ENCODE measurements at places on chromosomes 4 and X.

- DNase-seq = no peak
Measured at GRCh38 chrX:19823031-19823430, 64.4 kb downstream of the SH3KBP1 start.

- DNase-seq = no peak
Measured at GRCh38 chr4:154602404-154603020, 9.9 kb downstream of the FGG start.

DNA sequence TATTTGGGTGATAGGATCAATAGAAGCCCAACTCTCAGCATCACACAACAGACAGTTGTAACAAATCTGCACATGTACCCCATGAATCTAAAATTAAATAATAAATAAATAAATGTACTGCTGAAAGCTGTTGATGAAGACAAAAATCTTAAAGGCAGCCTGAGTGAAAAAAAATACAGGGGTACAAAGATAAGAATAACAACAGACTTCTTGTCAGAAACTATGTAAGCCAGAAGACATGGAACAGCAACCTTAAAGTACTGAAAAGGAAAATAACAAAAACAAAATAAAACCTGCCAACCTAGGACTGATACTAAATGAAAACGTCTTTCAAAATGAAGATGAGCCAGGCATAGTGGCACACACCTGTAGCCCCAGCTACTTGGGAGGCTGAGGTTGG, 25.0 kb upstream of the PDLIM5 start:
- DNase-seq = no peak

DNA sequence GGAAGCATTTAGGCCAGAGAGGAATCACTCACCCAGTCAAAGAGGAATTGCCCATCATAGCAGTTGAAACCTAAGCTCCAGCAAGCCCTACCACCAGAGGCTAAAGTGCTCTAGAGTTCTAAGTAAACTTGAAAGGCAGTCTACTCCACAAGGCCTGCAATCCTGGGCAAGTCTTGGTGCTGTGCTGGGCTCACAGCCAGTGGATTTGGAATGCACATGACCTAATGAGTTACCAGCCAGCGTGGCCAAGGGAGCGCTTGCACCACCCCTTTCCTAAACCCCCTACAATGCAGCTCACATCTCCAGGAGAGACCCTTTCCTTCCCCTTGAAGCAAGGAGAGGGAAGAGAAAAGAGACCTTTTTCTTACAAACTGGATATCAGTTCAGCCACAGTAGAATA, 445.7 kb downstream of the GASK1B start:
- DNase-seq = no peak

GRCh38 chr4:148814030-148814429, 371.8 kb upstream of the NR3C2 start:
- no peak for DNase-seq

DNA sequence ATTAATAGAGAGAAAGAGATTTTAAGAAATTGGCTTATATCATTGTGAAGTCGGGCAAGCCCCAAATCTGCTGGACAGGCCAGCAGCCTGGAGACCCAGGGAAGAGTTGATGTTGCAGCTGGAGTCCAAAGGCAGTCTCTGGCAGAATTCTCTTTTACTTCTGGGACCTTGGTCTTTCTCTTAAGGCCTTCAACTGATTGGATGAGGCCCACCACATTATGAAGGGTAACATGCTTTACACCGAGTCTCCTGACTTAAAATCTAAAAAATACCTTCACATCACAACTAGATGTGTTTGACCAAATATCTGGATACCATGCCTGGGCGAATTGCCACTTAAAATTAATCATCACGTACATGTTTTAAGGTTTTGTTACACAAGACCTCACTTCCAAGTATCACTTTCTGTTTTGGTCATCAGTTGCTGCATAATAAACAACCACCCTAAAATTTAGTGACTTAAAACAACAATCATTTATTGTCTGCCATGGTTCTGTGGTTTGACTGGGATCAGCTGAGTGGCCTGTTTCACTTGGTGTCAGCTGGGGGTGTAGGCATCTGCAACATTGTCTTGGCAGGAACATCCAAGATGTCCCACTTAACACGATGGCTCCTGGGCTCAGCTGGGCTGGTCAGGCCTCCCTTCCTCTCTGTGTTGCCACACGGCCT, 3.4 kb downstream of the CD38 start:
- no peak for DNase-seq

- no peak for DNase-seq
Measured at GRCh38 chr4:79982601-79983322, 90.3 kb downstream of the ANTXR2 start.

- DNase-seq = no peak
Measured at GRCh38 chr4:70914631-70915030, 12.5 kb downstream of the MOB1B start.

DNA sequence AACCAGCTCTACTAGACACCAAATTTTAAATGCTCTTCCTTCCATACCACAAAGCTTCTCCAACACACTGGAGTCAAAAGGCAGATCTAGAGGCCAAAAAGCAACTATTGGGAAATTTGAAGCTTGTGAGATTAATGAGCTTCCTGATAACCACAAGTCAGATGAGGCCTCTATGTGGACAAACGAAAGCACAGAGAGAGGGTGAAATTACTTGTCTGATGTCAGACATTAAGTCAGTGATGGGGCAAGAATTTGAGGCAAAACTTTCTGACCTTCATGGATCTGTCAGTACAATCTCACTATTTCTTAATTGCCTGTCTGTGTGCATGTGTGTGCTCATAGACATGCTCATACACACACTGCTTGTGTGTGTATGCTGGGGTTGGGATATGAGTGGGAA, 103.6 kb downstream of the GUCY2F start:
- DNase-seq = no peak

DNA sequence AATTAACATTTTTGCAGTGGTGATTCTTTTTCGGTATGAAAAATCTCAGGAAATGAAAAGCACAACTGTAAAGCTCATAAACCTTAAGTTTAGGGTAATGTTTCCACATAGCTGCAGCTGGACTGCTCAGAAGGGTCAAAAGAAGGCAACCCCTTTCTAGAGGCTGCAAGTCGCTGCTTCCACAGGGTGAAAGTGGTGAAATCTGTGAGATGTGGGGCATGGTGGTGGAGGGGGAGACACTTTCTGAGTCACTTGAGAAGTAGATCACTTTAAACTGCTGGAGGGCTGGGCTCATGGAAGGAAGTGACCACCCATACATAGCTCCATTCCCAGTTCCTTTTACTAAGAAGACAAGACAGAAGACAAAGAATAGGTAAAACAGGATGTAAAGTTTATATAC, 8.7 kb downstream of the SFRP2 start:
- DNase-seq = no peak

DNA sequence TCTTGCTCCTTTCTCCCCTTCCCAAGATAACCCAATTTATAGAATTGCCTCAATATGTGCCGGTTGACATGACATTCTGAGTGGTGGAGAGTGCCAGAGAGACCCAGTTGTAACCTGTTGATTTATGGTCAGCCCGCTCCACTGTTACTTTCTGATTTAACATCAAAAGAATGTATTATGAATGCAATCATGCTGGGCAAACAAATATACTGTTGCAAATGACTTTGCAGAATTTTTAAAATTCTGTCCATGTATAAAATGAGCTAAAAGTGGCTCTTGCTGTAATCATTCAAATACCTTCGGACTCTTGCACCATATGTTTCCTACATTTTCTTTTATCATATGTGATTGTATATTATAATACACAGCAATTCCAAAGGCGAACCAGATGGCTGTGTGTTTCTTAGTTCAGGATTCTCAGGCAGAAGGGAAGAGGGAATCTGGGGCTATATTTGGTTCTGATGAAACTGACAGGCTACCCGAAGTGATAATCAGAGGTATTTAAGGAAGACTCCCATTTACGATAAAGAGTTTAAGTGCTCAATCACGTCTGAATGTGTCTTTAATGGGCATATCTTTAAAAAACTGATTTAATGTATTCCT, 131.7 kb downstream of the CLCN4 start:
- no peak for DNase-seq

DNA sequence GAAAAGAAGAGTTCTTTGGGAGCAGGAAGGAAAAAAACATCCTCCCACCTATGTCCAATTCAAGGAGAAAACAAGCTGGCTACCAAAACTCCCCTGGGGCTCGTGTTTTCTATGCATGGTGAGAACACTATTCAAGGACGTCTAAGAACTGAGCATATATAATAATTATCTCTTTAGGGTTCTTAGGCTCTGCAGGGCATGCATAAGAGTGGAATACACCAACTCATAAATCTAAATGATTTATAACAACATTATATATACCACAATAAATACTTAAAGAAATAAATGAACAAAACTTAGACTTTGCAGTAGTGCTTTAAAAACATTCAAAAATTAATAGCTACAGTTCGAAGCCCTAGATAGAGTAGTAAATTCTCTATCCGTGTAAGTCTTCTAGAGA, 19.5 kb upstream of the TMEM154 start:
- no peak for DNase-seq

DNA sequence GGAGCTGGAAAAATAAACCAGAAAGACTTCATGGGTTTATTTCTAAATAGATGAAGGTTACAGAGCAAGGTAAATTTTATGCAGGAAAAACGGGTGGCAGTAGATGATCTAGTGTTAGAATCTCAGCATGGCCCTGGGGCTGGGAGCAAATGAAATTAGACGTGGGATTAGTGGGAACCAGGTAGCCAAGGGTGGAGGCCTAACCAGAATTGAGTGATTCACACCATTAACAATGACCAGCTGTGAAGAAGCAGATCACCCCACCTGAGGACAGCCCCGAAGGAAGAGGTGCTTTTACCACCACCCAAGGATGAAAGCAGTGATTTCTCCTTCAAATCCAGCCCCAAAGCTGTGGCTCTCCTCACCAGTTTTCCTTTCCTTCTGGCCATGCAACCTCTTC, 20.8 kb upstream of the ACSL1 start:
- no peak for DNase-seq

- DNase-seq = no peak
Measured at GRCh38 chr4:113919611-113920010, 59.8 kb downstream of the ARSJ start.

DNA sequence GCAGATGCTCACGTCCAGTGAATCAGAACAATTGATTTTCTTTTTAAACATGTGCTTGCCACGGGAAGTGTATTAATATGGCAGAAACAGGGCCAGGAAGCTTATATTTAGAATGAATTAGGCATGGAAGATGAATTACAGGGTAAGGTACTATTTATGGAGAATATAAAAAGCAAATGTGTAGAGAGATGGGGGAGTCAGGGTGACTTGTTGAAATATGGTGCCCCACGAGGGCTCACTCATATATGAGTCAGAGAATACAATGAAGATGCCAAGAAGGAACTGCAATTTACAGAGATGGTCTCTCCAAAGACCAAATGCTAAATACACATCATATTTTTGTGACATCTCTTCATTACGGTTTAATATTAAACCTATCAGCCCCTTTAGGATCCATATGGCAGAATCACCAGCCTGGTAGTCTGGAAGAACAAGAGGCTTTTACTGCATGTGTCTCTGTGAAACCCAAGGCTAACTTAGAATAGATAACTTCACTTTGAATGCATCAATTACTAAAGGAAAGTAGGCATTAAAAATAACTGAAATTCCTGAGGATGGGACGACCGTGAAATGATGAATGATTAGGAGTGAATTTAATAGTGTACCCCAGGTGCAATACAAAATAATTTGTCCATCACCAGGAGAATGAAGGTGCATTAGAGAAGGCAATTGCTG, 385.3 kb downstream of the ARHGAP24 start:
- DNase-seq = no peak

DNA sequence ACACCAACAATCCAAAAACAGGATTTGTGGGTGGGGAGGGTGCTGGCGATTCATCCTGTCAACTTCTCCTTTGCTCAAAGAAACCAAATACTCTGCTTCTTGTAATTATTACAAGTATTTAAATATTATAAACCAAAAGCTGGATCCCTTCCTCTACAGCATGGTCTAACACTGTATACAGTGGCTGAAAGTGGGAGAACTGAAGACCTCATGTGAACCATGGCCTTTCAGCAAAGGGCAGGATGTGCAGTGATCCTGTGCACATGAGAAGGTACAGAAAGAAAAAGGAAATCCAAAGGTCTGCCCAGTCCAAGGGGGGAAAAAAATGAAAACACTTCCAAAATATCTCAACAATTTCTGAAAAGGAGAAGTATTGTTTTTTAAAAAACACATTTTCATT, 5.3 kb upstream of the CXorf38 start:
- DNase-seq = no peak

- no peak for DNase-seq
Measured at GRCh38 chr4:39852636-39853035, 125.1 kb downstream of the PDS5A start.

GRCh38 chrX:13837290-13837745, 20.4 kb upstream of the GPM6B start:
- no peak for DNase-seq
